Stimulated activated CD4-positive, alpha-beta T cell treated with anti-CD3 and anti-CD28 coated beads, Interleukin-4, amount 100 ng/mL, for 24 hours (primary cell): ENCODE measurements at places on chromosomes 12 and 14.

GRCh38 chr14:42241101-42241500, 634.4 kb downstream of the LRFN5 start:
- DNase-seq: no peak

- no peak for DNase-seq
Measured at GRCh38 chr12:132918680-132919079, 31.3 kb upstream of the CHFR start.

- no peak for DNase-seq
Measured at GRCh38 chr12:89875809-89876208, 167.2 kb upstream of the ATP2B1 start.

GRCh38 chr14:23828001-23828400, 125.6 kb upstream of the DHRS4 start:
- no peak for DNase-seq

DNA sequence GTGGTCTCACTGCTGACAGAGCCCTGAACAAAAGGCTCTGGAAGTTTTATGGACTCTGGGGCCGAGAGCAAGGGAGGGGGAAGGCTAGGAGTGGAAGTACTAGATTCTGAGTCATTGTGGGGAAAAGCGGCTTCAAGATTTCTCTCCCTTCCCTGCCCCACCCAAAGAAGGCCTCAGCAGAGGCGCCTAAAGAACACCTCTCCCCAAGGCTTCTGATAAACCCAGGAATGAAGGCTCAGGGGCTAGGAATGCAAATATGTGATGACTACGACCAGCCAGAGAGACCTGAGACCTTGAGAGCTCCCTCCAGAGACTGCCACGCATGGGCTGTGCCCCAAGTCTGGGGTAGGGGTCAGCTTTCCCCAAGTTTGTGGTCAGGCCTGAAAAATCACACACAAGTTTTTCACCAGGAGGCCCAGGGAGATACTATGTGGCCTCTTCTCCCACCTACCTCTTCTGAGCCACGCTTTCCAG, 130.7 kb upstream of the HIF1A start:
- DNase-seq: no peak

DNA sequence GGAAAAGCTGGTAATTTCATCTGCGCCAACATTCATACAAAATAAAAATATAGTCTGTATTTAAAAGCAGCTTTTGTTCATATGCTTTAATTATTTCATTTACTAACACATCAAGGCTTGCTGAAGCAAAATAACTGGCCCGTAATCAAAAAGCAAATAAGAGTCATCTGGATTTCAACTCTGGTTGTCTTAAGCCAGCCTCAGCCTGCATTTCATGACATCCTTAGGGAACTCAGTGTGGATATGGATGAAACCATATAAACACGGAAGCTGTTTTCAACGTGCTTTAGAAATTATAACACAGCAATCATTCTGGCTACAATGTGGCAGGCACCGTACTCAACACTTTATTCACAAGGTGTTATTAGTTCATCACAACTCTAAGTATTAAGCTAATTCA, 852 bp downstream of the COX16 start:
- DNase-seq: no peak

GRCh38 chr12:120049426-120049825, 60.4 kb downstream of the BICDL1 start:
- DNase-seq: no peak

- DNase-seq: no peak
Measured at GRCh38 chr12:39043424-39043822, 138.0 kb upstream of the CPNE8 start.
